Esophagus squamous epithelium (tissue), 5 donors: ENCODE measurements at places on chromosomes 1 and 21.

DNA sequence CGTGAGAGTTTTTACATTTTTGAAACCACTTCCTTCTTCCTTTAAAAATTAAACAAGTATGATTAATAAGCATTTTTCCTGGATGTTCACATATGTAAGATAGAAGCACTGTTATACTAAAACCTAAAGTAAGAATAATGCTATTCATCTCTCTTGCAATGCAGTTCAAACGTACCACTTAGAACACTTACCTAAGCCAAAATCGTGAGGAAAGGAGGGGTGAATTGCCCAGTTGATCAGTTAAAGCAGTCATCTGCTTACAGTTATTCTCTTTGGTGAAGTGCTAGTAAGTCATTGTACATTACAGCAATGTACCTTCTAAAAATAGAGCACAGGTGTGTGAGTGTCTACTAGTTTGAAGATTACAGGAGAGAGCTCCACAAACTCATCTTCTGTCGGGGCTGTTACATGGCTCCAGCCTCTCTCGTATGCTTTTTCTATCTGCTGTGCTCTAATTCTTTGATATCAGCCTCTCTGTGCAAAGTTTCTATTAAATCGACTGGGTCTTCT, 3.4 kb downstream of the NCAM2 start:
- DNase-seq = no peak

GRCh38 chr1:159015440-159015909, 5.8 kb downstream of the IFI16 start:
- DNase-seq = peak; percentile 28

DNA sequence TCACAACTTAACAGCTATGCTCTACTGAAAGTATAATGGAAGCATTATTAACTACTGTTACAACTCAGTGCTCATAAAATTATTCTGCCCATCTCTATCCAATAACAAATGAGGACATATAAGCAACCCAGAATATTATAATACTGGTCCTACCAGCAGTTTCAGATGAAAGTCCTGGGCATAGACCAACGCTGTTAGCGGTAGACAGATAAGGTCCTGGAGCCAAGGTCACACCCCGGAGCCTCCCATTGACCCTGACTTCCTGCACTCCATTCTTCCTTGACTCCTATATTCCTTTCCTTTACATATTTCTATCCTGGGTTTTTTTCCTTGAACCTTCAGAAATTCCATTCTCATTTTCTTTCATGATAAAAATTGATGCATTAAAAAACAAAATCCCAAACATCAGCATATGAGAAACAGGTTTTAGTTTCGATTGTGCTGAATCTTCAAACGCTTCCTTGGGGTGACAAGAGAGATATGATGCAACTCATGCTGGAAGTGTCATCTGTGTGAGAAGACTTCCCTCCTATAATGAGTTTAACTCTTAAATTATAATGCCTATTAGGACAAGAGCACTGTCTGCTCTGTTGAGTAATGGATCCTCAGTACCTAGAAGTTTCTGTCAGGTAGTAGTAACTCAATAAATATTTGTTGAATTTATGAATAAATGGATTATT, 831.1 kb downstream of the LRRIQ3 start:
- DNase-seq = no peak

GRCh38 chr1:110605901-110606656, at the start of gene KCNA2:
TSS of gene KCNA2 (minus strand) at chr1:110606358. CDS start at chr1:110604782, 1,576 bp downstream.
- no peak for DNase-seq

DNA sequence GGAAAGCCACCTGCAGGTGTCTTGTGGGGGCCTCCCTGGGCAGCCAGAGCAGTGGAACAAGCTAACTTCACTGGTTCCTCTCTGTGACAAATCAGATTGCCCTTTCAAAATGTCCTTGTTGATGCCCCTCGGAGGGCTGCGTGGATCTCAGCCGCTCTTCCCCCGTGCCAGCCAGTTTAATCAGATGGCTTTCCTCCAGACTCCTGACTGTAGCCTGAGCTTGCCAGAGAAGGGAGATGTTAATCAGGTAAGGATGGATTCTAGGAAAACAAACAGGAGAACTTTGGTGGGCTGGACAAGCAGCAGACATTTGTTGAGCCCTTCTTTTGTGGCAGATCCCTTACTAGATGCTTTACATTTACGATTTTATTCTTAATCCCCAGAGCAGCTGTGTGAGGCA, 88.2 kb downstream of the DMRTA2 start:
- DNase-seq = no peak

DNA sequence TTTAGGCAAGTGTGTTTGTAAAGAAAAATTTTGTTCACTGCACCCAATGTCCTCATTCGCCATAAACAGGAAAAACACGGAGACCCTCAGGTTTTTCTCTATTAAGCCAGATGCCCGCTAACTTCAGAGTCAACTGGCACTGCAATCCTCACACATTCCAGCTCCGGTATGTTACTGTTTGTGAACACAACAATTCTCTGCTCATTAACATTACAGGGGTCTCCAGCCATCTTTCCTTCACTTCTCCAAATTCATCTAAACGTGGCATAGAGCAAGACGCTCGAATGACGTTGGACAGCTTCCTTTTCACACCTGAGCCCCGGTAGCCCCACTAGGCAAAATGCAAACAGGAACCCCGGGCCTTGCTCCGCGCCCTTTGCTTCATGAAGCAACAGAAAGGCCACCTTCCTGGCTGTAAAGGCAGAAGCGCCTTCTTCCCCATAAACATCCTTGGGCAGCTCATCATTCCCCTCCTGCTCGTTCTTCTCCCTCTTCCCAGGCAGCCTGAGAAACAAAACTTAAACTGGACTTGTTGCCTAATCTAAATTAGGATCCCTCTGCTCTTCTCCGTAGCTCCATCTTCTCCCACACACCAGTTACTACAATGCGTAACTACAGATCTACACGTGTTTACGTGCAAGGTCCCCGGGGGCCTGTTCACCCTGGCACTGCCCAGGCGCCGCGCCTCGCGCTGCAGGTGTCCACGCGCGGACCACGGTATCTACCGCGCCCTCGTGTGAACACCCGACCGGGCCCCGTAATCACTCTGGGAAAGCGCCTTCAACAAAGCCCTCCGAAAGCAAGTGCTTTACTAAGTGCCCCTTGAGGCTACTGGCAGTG, 1.2 kb downstream of the LBR start:
- no peak for DNase-seq

GRCh38 chr21:25568246-25568645, 39.0 kb downstream of the MRPL39 start:
- no peak for DNase-seq

DNA sequence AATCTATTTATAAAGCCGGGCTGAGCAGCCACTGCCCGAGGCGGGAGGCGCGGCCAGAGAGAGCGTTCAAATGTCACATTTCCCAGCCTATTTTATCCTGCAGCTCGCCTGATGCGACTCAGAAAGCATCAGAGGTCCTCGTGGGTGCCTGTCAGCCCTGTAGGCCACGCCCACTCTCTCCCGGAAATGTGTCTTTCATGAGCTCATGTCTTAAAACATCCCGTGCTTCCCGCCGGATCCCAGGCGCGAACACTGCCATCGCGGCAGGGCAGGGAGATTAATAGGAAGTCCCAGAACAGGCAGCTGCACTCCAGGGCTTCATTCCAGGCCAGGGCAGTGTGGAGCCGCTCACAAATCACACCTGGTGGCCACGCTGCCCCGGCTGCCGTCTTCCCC, 117.5 kb downstream of the PRDM16 start:
- DNase-seq = no peak

GRCh38 chr1:168053681-168054080, 83.0 kb downstream of the GPR161 start:
- DNase-seq = no peak

DNA sequence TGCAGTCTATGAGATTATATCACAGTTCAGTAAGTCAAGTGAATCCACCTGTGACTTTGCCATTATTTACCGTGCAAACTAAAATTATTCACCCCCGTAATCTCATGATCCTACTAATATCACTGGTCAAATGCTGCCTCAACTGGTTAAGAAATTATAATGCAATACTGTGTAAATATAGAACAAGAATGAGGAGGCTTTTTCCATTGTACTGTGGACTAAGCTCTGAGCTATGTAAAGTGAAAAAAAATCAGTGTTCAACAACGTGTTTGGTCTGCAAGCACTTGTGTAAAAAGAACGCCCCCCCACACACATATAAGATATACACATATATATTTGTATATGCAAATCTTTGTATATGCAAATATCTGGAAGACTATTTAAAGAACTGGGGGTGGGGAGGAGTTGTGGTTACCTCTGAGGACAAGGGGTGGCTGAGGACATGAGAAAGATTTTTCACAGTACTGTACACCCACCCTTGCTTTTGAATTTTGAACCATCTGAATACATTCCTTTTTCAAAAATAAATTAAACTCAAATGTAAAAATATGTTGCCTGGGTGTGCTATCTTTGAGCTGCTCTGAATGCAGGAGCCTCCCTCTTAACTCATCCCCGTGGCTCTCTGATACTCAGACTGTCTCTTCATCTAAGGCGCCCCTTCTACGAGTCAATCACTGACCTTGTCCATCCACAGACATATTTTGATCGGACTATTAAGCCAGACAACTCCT, 57.0 kb downstream of the PTP4A2 start:
- no peak for DNase-seq

- no peak for DNase-seq
Observed at GRCh38 chr1:176195547-176195946, 11.5 kb downstream of the COP1 start.

DNA sequence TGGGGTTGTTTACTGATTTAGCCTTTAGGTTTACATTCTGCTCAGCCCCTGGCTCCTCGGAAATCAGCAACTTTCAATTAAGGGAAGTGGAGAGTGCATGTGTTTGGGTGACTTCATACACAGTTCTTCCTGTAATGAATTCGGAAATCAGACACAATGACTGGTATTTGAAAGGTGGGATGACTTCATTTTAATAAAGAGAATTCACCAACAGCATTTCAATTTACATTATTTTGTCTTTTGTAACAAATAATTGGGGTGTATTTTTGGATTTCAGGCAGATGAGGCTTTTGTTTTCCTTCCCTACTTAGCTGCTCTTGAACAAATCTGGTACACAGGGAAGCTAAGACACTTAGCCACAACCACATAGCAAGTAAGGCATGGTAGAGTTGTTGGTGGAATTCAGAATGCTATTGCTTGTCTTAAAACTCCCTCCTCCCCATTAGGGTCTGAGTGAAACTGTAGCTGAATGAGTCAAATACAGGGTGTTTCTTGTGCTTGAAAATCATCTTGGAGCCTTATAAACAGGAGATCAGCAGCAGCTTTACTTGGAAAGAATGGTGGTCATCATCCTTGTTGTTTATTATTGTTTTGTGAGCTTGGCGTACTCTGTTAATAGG, 917 bp downstream of the STX12 start:
- no peak for DNase-seq

DNA sequence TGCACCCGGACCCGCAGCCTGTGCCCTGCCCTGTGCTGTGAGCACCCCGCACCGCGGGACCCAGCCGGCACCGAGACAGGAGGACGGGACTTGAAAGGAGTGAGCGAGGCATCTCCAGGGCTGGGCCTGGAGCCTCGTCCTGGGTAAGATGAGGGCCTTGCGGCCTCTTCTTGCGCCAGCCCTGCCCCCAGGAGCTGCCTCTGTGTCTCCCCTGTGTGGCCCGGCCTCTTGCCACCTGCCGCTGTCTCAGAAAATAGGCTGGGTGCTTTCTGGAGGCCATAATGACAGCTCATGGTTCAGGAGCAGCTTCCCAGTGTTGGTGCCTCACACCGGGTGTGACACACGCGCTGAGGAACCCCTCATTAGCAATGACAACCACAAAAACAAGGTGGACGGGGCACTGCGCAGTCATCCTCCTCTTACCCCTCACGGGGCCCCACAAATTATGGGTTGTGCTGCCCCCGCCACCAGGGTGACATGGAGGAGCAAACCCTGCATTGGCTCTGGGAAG, 161.5 kb upstream of the C1orf174 start:
- no peak for DNase-seq
